ENCODE measurements at places on chromosomes 3 and 15. TPM values are rescaled to one million over a fixed set of nuclear protein-coding genes. Genes with fewer than 3 reads are reported as not detected.

LCTL gene
- total RNA-seq = 0.41 TPM

COLQ gene
- total RNA-seq = 0.51 TPM

GRCh38 chr15:66164788-66165187 is 88.8 kb downstream of the MEGF11 start:
- H3K27me3 ChIP-seq = peaks cover 32% of the 10 kb centered on the region
- no peaks in the 10 kb centered on the region for H3K36me3 ChIP-seq

ZNF385D gene
- total RNA-seq = 6.4 TPM

- peaks cover 15% of the 10 kb centered on the region for H3K27me3 ChIP-seq
- H3K4me1 ChIP-seq = no peaks in the 10 kb centered on the region
- H3K27ac ChIP-seq = no peak overlapping the region
- H3K36me3 ChIP-seq = peaks cover 7% of the 10 kb centered on the region
- no peak overlapping the region for H3K4me3 ChIP-seq
These were observed 102.9 kb upstream of the RAD18 start for GRCh38 chr3:9066141-9066540.

CLDN18 gene
- not detected for total RNA-seq

- H3K27ac ChIP-seq = no peak overlapping the region
- no peak for DNase-seq
- no peak overlapping the region for H3K4me3 ChIP-seq
These were observed 22.1 kb upstream of the MYO5C start for GRCh38 chr15:52317688-52318087.

DNA sequence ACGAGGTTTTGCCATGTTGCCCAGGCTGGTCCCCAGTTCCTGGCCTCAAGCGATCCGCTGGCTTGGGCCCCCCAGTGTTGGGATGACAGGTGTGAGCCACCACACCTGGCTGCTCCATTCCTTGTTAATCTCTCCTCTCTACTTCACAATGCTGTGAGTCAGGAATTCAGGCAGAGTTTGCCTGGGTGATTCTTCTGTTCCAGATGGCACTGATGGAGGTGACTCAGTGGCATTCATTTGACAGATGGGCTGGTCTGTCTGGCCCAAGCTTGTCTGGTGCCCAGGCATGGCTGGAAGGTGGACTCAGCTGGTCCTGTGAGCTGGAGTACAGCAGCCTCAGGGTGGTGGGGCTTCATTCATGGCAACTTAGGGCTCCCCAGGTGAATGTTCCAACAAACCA is 43.2 kb downstream of the SLC6A20 start:
- H3K27me3 ChIP-seq = no peaks in the 10 kb centered on the region
- DNase-seq = no peak
- H3K36me3 ChIP-seq = peaks cover 28% of the 10 kb centered on the region
- H3K27ac ChIP-seq = no peak overlapping the region

- H3K27me3 ChIP-seq = peaks cover 19% of the 10 kb centered on the region
- H3K36me3 ChIP-seq = no peaks in the 10 kb centered on the region
- peak overlapping the region; percentile 82 for H3K4me3 ChIP-seq
- no peaks in the 10 kb centered on the region for H3K4me1 ChIP-seq
These were observed 54.8 kb upstream of the SPESP1 start for GRCh38 chr15:68875377-68876116.

SAMMSON gene
- not detected for total RNA-seq

DNA sequence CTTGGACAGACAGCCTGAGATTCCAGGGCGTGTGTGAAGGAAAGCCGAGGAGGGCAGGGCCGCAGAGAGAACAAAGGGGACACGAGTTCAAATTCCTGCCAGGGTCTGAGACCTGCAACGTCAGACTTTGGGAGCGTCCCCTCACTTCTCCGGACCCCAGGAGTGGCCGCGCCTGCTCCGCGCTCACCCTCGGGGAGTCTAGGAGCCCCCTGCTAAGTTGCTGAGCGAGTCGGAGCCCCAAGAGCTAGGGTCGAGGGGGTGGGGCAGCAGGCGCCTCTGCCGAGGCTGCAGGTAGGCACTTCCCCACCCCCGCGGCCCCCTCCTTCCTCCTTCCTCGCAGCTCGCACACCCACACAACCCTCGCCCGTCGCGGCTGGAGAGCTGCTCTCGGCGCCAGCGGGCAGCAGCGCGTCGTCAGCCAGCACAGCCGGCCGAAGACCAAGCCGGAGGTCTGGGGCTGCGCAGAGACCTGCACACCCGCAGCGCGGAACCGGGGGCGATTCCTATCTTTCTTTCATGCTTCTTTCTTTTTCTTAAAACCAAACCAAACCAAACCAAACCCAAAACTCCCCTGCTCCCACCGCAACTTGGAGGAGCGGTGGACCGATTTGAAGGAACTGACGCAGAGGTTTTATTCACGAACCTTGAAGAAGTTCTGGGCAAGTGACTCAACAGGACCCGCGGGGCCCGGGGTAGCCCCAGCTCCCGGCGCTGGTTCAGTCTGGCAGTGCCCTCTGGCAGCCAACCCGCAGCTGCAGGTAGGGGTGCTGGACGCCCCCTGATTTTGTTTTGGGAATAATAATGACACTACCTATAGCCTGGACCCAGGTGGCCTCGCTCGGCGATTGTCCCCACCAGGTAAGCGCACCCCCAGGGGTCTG is at the start of gene ANKRD34C:
TSS of gene ANKRD34C (plus strand) at position 352 of the 881 bp plus-strand sequence. CDS start 10,563 bp downstream, outside the sequence.
- DNase-seq = no peak
- no peaks in the 10 kb centered on the region for H3K36me3 ChIP-seq
- H3K4me3 ChIP-seq = no peak within 1 kb of the TSS
- no peaks in the 10 kb centered on the region for H3K4me1 ChIP-seq

POPDC2 gene
- total RNA-seq = 0.68 TPM

TPRG1 gene
- total RNA-seq = 0.32 TPM

GRCh38 chr3:167450195-167450594 is 23.6 kb downstream of the SERPINI2 start:
- H3K27me3 ChIP-seq = no peaks in the 10 kb centered on the region
- DNase-seq = no peak
- H3K27ac ChIP-seq = no peak overlapping the region
- no peaks in the 10 kb centered on the region for H3K36me3 ChIP-seq
- H3K4me3 ChIP-seq = no peak overlapping the region
- H3K4me1 ChIP-seq = no peaks in the 10 kb centered on the region

DNA sequence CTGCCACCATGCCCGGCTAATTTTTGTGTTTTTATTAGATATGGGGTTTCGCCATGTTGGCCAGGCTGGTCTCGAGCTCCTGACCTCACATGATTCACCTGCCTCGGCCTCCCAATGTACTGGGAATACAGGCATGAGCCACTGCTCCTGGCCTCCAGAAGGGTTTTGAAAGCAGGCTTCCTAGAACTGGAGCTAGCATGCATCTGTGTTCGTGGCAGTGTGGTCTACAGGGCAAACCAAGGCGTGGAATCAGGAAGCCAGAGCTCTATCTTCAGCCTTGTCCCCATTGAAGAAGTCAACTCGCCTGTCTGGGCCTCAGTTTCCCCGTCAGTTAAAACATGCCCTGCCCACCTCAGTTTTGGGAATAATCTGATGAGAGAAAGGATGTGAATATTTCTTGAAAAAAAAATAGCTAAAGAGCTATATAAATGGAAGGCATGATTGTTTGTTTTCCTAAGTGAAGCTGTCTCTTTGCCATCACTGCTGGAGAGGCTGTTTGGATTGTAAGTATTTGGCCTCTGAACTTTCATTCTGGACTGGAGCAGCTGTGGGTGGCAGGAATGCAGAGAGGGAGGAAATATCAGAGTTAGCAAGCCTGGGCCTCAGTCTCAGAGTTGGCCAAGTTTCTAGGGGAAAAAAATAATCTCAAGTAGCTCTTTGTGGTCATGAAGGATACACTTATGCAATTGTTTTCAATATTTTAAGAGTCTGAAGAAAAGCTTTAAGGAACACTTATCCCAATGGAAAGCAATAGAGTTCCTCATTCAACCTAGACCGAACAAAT is 36.5 kb upstream of the UACA start:
- H3K27me3 ChIP-seq = peaks cover 1% of the 10 kb centered on the region
- H3K4me3 ChIP-seq = peak overlapping the region; percentile 22
- peaks cover 10% of the 10 kb centered on the region for H3K36me3 ChIP-seq
- H3K27ac ChIP-seq = peak overlapping the region; percentile 78
- H3K4me1 ChIP-seq = peaks cover 88% of the 10 kb centered on the region

GRCh38 chr15:62187910-62188309 is 22.8 kb upstream of the C2CD4B start:
- DNase-seq = no peak
- H3K4me3 ChIP-seq = no peak overlapping the region
- no peak overlapping the region for H3K27ac ChIP-seq
- no peaks in the 10 kb centered on the region for H3K36me3 ChIP-seq
- no peaks in the 10 kb centered on the region for H3K4me1 ChIP-seq

ECE2 gene
- total RNA-seq = not detected

ZMYND10 gene
- 1.1 TPM for total RNA-seq

GRCh38 chr15:85381850-85382751 is 1.7 kb downstream of the AKAP13 start:
- peak overlapping the region; percentile 53 for H3K27ac ChIP-seq
- peak overlapping the region; percentile 88 for H3K4me3 ChIP-seq
- H3K36me3 ChIP-seq = no peaks in the 10 kb centered on the region

DNA sequence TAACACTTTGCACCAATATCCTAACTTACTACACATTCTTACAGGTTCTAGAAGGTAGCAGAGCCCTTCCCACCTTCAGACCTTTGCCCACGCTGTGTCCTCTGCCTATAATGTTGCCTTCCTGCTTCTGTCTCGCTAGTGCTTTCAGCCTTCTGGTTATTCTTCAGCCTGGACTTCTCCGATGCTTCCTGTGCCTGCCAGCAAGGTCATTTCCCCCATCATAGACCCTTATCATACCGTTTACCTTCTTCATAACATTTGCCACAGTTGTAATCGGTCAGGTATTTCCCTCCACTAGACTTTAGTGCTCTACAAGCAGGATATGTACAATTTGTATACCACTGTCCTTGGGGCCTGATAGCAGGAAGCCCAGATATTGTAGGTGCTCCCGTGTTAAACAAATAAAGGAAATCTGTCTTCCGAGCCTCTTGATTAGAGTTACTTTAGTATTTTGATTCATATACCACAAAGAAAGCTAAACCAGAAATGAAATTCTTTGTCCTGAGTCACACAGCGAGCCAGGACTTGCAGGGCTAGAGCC is 35.8 kb upstream of the CMTM7 start:
- H3K4me1 ChIP-seq = no peaks in the 10 kb centered on the region
- H3K4me3 ChIP-seq = no peak overlapping the region
- H3K27me3 ChIP-seq = peaks cover 31% of the 10 kb centered on the region
- H3K36me3 ChIP-seq = no peaks in the 10 kb centered on the region
- no peak overlapping the region for H3K27ac ChIP-seq

GRCh38 chr15:67444100-67444499 is 76.8 kb upstream of the C15orf61 start:
- H3K36me3 ChIP-seq = no peaks in the 10 kb centered on the region
- peak; percentile 4 for DNase-seq
- no peaks in the 10 kb centered on the region for H3K4me1 ChIP-seq
- no peak overlapping the region for H3K27ac ChIP-seq
- no peak overlapping the region for H3K4me3 ChIP-seq
- peaks cover 7% of the 10 kb centered on the region for H3K27me3 ChIP-seq

DNA sequence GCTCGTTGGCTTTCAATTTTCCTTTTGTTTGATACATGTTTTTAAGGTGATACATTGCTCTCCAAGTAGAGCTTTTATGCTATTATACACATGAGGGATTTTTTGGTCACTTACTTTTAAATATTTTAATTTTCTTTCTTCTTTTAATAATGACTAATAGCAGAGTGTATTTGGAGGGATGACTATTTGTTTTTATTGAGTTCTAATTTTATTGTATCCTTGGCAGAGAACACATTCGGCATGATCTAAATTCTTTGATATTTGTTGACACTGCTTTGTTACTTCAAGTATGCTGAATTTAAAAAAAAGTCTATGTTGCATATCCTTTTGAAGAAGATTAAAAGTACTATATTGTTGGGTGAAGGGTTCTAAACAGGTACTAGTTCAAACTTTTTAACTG is 149.9 kb upstream of the PDZRN3 start:
- no peak overlapping the region for H3K4me3 ChIP-seq
- no peaks in the 10 kb centered on the region for H3K27me3 ChIP-seq
- peaks cover 42% of the 10 kb centered on the region for H3K4me1 ChIP-seq
- DNase-seq = peak; percentile 34
- peaks cover 4% of the 10 kb centered on the region for H3K36me3 ChIP-seq

- DNase-seq = no peak
- H3K4me1 ChIP-seq = peaks cover 6% of the 10 kb centered on the region
- peaks cover 43% of the 10 kb centered on the region for H3K27me3 ChIP-seq
- no peak overlapping the region for H3K4me3 ChIP-seq
- peaks cover 5% of the 10 kb centered on the region for H3K36me3 ChIP-seq
These were observed 1.9 kb upstream of the VWA5B2 start for GRCh38 chr3:184227481-184227935.

DNA sequence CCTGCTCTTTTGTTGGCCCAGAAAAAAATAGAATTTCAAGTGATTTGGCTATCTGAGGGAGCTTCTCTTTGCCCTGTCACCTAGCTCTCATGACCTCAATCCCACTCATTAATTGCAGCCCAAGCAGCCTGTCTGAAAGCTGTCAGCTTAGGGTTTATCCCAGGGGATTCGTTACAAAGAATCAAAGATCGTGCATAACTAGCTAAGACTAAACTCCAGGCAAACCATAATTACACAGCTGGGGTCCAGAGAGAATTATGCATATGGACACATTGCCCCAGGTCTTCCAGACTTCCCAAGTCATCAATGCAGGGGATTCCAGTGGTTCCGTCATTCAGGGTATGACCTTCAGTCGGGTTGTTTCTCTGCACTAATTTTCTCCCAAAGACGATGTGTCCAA is 91.6 kb upstream of the CBLB start:
- no peak for DNase-seq
- H3K27me3 ChIP-seq = no peaks in the 10 kb centered on the region
- no peak overlapping the region for H3K27ac ChIP-seq
- peaks cover 15% of the 10 kb centered on the region for H3K36me3 ChIP-seq

C3orf70 gene
- 0.10 TPM for total RNA-seq

SLC15A2 gene
- total RNA-seq = 0.48 TPM

- H3K27ac ChIP-seq = no peak overlapping the region
- no peak overlapping the region for H3K4me3 ChIP-seq
- DNase-seq = no peak
- peaks cover 7% of the 10 kb centered on the region for H3K4me1 ChIP-seq
These were observed 138.6 kb upstream of the MEF2A start for GRCh38 chr15:99427210-99427609.

DNA sequence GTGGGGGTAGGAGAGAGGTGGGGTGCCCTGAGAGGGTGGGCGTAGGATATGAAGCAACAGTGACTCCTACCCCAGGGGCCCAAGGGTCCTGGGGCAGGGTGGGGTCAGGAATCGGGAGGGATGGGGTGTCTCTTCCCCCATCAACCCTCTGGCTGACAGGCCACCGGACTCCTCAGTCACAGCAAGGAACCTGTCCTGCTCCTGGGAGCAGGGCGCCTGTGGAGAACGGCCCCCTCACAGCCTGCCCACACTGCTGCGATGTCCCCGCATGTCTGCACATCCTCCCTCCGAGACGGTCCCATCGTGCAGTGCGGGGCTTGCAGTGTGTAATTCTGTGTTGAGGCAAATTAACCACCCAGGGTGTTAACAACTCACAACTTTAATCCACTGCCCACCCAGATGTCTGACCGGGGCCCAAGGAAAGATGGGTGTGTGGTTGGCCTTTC is 2.7 kb downstream of the TM4SF19 start:
- peaks cover 41% of the 10 kb centered on the region for H3K4me1 ChIP-seq

Data from HFFc6 (cell line).